ENCODE measurements at places on chromosomes 11 and 22.

DNA sequence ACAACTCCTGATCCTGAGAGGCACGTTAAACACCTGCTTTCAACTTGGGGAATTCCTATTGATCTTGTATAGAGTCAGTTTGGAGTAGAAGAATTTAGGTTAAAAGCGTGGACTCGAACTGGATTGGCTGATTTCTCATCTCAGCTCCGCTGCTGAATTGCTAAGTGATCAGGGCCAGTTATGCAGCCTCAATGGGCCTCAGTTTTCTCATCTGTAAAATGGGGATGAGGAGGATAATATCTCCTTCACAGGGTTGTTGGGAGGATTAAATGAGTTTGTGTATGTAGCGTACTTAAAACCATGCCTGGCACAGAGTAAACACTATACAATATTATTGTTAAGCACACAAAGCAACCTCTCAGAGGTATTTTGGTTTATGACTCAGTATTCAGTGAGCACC is 53.2 kb upstream of the HEPHL1 start:
- no peak for DNase-seq

DNA sequence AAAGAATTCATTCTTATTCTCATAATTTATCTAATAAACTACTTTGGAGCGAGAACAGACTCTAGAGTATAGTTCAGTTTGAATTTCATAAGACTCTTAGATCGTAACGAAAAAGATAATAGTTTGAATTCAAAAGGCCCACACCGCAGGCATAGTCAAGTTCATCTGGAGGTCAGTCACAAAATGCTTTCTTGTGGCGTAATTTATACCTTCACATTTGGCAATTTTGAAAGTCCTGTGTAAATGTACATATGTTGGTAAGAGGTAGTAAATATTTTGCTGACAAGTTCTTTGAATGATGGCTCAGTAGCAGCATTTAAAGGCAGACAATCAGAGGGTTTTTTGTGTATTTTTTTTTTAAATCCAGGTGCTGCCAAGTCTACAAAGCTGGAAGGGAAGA is 88.1 kb downstream of the TEAD1 start:
- no peak for DNase-seq

- DNase-seq = no peak
Observed at GRCh38 chr11:125483592-125483991, 12.5 kb downstream of the FEZ1 start.

DNA sequence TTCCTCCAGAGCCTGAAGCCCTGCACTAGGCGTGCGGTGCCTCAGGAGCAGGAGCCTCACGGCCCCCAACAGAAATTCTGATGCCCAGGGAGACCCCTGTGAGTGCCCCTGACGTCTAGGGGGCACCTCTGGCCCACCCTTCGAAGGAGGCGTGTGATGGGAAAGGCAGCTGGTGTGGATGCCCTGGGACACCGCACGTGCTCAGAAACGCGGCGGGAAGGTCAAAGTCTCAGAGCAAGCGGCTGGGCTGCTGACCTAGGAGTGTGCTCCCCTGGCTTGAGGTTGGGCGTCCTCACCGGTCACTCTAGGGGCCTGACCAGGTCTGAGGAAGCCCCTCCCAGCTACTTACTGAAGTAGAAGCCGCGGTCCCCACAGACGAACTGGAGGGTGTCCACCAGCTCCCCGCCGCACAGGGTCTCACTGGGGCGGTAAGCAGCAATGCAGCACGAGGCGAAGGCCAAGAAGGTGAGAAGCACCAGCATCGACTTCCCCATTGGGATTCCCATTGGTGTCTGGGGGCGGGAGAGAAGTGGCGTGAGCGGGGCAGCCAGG is 4.1 kb downstream of the IGF2 start:
- no peak for DNase-seq

DNA sequence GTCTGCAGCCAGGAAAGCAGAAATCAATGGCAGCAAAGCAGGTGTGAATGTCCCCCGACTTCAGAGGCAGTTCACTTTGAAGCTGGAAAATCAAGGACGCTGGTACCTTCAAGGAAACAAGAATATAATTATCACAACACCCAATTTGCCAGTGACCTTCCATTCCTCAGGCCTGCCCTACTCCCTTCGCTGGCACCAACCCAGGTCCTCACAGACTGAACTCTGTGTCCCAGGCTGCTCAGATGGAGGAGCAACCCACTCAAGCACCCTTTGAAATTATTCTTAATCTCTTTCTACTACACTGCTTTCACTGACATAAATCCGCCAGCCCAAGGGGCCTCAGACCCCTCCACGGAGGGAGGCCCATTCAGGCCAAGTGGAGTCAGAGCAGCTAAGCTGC is 64.7 kb upstream of the WT1 start:
- no peak for DNase-seq

DNA sequence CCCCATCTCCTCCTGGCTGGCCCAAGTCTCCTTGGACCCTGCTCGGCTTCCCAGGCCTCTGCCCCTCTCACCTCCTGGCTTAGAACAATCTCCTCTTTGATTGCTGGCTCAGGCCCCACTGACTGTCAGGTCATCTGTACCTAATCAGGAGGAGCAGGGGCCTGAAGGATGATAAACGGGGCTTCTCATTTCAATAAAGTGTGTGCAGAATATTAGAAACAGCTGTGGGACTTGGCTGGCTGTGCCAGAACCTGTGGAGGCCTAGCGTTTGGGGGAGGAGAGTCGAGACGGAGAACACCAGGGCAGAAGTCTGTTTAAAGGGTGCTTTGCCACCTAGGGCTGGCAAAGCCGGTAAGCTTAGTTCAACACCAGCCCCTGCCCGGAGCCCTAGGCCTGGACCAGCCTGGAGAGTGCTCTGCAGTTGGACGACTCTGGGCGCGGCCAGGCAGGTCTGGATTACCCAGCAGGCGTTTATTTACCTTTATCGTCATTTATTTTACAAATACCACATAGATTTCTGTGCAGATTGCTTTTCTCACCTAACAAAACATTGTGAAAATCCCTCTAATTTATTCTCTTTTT is 10.1 kb upstream of the VSIG10L2 start:
- no peak for DNase-seq

All from right renal cortex interstitium (tissue), 3 donors.